Activated T-cell treated with anti-CD3 and anti-CD28 coated beads, Interleukin-2, amount 50 U/mL, for 4 hours (primary cell): ENCODE measurements at places on chromosomes 2 and 18. TPM values are rescaled to one million over a fixed set of nuclear protein-coding genes. Genes with fewer than 3 reads are reported as not detected.

Gene IL18RAP
- 9.6 TPM for total RNA-seq

DNA sequence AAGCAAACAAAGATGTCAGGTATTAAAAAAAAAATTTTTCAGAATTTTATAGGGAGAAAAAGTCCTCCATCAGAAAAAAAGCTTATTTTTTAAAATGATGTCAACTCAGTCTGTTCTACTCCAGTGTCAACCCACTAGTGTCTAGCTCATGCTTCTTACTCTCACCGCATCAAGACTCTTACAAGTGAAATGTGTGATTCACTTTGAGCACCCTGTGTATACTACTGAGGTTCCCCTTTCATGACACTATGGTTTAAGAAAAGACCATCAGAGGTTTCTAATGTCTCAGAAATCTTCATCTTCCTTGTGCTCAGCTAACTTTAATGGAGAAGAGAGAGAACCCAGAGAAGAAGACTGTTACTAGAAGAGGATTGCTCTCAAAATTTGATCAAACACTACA, 43.4 kb downstream of the FEZ2 start:
- no peak for DNase-seq

- DNase-seq = no peak
Measured at GRCh38 chr18:36829362-36830157, 633 bp downstream of the KIAA1328 start.

Gene GIGYF2
- total RNA-seq = 47.4 TPM

DNA sequence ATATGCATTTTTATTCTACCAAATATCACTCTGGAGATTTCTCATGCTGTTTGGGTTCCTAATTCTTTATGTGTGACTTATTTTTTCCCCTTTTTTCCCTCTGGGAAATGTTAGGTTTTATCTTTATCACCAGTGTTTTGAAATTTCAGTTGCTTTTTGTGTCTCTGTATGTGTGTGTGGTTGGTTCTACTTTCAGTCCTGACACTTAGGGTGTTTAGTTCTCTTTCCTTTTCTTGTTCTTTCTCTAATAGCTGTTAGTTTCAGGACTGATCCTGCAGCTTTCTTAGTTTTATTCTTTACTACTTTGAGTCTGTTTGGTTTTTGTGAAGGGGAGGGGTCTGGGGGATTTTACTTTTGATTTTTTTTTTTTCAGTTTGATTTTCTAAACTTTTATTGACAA, 23.1 kb downstream of the PPM1B start:
- no peak for DNase-seq

DNA sequence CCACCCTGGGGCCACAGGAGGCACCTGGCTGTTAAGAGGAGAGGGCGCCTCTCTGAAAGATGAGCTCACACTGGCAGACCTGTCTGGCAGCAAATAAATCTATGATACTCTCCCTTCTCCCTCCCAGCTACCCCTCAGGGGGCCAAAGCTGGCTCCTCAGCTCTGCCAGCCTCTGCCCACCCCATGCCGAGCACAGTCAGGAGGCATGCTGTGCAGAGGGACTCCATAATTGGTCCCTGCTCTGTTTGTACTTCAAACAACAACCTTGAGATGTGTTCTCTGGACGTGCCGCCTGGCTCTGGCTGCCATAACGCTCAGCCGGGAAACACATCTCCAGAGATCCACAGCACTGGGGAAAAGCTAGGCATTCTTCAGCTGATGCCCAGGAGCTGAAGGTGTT, 126.7 kb downstream of the GALNT14 start:
- DNase-seq = no peak

DNA sequence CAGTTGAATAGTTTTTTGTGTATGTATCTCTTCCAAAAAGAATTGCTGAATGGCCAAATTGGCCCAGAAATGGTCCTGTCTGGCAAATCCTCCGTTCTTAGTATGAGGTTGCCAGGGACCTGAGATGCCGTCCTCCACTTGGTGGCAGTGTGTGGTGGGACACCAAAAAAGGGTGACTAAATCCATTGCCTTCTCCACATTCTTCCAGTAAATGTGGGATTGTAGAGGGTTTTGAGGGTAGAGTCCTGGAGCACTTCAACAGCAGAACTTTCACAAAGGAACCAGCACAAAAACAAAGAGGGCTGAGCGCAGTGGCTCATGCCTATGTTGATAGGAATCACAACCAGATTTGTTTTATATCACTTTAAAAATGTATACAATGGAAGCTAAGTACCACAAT, 199.9 kb downstream of the BCL2 start:
- no peak for DNase-seq

- no peak for DNase-seq
Measured at GRCh38 chr18:68362907-68363306, 352.0 kb downstream of the TMX3 start.

DNA sequence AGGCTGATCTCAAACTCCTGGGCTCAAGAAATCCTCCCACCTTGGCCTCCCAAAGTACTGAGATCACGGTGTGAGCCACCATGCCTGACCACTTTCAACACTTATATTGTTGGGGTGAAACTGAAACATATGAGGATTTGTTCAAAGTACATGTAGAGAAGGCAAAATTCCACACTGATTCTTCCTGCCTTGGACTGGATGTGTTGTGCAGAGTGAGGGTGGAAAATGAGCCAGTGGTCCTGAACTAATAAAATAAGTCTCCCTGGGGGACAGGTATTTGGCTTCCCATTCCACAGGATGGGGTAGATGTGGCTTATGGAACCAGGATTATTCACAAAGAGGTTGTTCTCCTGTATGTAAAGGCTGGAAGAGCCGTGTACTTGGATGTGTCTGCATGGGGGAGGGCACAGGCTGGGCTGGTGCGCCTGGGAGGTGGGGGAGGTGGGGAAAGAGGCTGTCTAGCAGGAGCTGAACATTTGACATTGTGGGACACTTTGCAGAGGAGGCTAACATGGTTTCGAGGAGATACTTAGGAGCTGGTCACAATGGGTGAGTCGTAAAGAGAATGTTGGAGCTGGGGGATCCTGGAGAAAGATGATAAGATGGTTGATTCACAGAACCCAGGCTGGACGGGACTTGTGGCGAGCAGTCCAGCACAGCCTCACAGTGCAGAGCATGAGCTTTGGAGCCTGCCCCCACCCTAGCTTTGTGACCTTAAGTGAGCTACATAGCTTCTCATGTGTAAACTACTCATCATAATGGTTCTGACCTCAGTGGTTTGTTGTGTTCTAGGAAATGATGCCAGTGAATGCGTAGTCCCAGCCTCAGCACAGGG, at the start of gene TXNDC2:
TSS of gene TXNDC2 (plus strand) at position 804 of the 835 bp plus-strand sequence. CDS start 708 bp downstream, outside the sequence.
- no peak for DNase-seq

DNA sequence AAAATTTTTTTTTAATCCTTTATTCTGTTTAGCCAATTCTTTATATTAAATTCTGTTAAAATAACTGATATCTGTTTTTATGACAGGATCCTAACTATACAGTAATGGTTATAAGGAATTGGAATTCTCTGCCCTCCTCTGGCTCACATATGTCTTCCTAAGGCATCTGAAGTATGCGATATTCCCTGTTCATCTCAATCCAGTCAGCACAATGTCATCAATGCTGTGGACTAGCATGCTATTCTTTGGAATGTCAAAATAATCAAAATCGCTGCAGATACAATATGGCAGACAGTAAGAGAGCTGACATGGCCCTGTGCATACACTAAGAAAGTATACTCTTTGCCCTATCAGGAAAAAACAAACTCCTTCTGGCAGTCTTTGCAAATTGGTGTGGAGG, 107.6 kb downstream of the AP1S3 start:
- DNase-seq = no peak

Gene SCYGR8
- total RNA-seq = not detected

Gene TM4SF20
- 0.30 TPM for total RNA-seq

DNA sequence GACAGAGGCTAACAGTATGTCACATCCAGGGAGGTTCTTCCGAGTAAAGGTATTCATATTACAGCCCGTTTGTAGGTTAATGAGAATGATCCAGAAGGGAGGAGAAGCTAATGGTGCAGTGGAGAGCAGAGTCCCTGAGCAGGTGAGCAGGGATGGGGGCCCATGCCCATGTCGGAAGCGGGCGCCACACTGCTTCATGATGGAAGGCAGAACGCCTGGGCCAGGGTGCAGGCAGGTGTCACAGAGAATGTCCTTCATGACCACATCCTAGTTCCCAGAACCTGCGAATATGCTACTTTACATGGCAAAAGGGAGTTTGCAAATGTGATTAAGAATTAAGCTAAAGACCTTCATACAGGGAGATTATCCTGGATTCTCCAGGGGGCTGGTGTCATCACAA, 4.0 kb downstream of the HES6 start:
- DNase-seq = no peak

- DNase-seq = no peak
Measured at GRCh38 chr2:180944372-180944771, 36.0 kb upstream of the UBE2E3 start.
